Panc1 (cell line): ENCODE measurements at places on chromosomes 11 and 22.

GRCh38 chr11:10436224-10436623, 18.8 kb upstream of the AMPD3 start:
- no peaks in the 10 kb centered on the region for H3K4me1 ChIP-seq
- no peak for DNase-seq
- no peaks in the 10 kb centered on the region for H3K36me3 ChIP-seq

GRCh38 chr11:30733748-30734147, 147.6 kb upstream of the MPPED2 start:
- H3K4me1 ChIP-seq, result no peaks in the 10 kb centered on the region
- no peak overlapping the region for H3K27ac ChIP-seq
- no peaks in the 10 kb centered on the region for H3K36me3 ChIP-seq

- no peaks in the 10 kb centered on the region for H3K27me3 ChIP-seq
- DNase-seq, result peak; percentile 64
- H3K4me1 ChIP-seq, result no peaks in the 10 kb centered on the region; the same call in 1 of the 2 replicates
- no peak overlapping the region for H3K4me3 ChIP-seq
- no peaks in the 10 kb centered on the region for H3K36me3 ChIP-seq
Measured at GRCh38 chr11:36431429-36432092, 78.5 kb downstream of the TRAF6 start.

DNA sequence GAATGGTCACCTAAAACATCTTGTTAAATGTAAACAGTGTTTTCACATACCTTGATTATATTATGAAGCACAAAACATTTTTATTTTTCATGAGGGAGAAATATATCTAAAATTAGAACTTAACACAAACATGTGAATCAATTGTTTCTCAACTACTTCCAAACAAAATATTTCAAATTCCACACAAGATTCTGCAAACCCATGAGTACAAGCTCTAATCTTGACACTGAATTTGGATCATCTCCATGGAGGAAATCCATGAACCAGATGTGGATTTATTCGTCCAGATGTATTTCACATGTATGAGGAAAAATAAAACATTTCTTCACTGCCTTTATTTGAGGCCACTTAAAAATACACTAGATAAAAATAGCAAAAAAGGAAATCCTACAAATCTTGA, 184.2 kb downstream of the SBF2 start:
- no peaks in the 10 kb centered on the region for H3K36me3 ChIP-seq
- H3K27ac ChIP-seq, result peak overlapping the region; percentile 54; the same call in 1 of the 2 replicates
- H3K27me3 ChIP-seq, result no peaks in the 10 kb centered on the region
- no peak for DNase-seq
- H3K4me1 ChIP-seq, result peaks cover 30% of the 10 kb centered on the region; the same call in 1 of the 2 replicates

DNA sequence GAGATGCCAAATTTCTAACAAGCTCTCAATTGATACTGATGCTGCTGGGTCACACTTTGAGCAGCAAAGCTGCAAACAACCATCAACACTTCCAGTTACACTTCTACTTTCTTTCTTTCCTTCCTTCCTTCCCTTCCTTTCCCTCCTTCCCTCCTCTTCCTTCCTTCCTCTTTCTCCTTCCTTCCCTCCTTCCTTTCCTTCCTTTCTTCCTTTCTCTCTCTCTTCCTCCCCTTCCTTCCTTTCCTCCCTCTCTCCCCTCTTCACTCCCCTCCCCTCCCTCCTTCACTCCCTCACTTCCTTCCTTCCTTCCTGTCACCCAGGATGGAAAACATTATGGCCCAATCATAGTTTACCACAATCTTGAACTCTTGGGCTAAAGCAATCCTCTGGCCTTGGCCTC, 33.0 kb upstream of the PIK3C2A start:
- H3K36me3 ChIP-seq, result no peaks in the 10 kb centered on the region
- DNase-seq, result no peak
- no peak overlapping the region for H3K27ac ChIP-seq
